ENCODE measurements at places on chromosomes 2 and 18.

- DNase-seq = no peak
These were observed 142.8 kb downstream of the TMEM17 start for GRCh38 chr2:62363166-62363565.

- no peak for DNase-seq
These were observed 69.9 kb upstream of the OTOS start for GRCh38 chr2:240210198-240210965.

- no peak for DNase-seq
These were observed 793 bp downstream of the ZNF236 start for GRCh38 chr18:76823161-76823538.

- DNase-seq = no peak
These were observed 163.8 kb upstream of the CDH20 start for GRCh38 chr18:61169386-61169785.

DNA sequence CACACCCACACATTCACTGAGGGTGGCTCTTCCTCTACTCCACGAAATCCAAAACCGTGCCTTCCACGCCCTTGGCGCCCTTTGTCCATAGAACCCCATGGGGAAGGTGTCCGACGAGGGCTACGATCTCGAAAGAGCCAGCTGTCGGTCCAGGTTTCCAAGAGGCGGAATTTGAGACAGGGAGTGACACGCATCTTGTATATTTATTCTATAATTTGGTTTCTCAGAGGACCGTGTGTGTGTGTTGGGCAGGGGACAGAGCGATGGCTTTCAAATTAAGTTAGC is 726 bp downstream of the C2orf69 start:
- DNase-seq = no peak

GRCh38 chr2:30267161-30267975 is 36.0 kb downstream of the LBH start:
- DNase-seq = no peak

DNA sequence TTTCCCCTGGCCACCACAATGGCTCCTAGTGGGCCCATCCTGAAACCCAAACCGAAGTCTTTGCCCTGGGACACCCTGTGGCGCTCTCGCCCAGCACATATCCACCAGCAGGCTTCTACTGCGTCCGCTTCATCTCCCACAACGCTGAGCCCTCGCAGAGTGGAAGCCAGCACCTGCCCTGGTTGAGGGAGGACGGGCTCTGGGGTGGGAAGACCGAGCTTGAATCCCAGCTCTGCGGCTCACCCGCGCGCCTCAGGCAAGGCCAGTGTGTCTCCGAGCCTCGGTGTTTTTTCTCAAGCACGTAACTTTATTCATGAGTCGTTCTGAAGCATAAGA is 15.6 kb downstream of the KLF11 start:
- no peak for DNase-seq

DNA sequence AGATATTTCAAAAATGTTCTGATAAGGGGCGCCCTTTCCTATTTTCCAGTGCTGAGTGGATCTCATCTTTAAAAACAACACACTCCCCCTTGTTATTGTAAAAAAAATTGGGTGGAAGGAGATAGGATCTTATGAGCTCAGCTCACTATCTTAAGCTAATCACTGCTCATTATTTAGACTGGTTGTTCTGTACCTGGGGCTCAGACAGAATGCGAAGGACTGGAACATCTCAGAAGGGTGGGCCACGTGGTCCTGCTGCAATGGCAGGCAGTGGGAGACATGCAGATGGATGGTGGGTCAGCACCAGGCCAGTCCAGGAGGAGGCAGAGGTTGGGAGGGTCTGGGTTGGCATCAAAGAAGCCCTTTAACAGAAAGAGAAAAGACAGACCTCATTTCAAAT is 48.3 kb upstream of the GPR155 start:
- no peak for DNase-seq

- no peak for DNase-seq
These were observed 44.2 kb downstream of the GLI2 start for GRCh38 chr2:120779781-120780283.

DNA sequence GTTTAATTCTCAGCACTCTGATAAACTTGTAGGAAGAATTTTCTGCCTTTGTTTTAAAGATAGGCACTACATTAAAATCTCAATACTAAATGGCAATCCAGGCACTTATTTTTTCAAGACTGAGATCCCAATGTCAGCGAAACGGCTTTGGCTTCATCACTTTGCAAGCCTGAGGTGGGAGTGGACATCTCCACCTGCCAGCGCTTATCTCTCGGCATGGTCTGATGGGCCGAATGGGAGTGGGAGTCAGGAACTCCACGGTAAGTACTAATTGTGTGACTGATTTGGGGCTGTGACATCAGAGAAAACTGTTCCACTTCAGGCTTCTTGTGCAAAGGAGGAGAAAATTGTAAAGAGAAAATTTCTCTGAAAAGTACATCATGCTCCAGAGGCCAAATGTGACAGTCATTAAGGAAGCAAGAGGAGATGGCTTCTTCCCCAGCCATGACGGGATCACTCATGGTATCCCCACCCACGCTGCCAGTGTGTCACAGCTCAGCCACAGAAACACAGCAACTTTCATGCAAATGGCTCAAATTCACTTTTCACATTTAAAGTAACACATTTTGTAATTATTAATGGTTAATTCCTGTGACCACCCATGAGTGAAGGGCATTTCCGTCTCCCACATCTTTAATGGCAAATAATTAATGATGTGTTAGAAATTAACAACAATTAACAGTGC is 385.5 kb upstream of the HNRNPA3 start:
- no peak for DNase-seq

GRCh38 chr2:154692927-154693326 is 5.6 kb upstream of the KCNJ3 start:
- DNase-seq = no peak

GRCh38 chr2:237184192-237184918 is 98.7 kb downstream of the COPS8 start:
- DNase-seq = peak; percentile 57

DNA sequence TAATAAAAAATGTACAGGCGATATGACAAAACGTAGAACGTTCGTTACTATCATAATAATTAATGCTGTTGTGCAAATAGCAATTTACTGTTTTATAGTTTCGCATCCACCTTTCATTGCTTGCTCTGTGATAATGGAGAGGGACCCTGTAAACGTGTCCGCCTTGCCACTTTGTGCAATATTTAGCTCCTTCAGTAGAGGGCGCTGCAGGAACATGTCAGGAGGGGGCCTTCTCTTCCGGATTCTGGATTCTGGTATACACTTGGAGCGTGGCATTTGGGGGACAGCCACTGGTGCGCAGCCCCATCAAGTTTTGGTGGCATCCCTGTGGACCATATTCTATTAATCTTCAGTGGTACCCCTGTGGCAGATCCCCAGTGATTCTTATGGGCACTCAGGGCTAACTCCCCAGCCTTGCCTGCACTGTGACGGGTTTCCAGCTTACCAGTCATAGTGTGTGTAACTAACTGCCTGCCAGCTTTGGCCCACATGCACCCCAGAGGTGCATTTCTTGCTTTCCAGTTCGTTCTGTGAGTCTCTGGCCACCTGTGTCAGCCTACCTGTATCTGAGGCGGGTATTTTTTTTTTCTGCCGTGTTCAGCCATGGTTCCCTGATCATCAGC is 140.3 kb downstream of the CYRIA start:
- DNase-seq = no peak

- DNase-seq = no peak
These were observed 1.3 kb upstream of the SMAD2 start for GRCh38 chr18:47931718-47932103.

- no peak for DNase-seq
These were observed 3.0 kb upstream of the NMUR1 start for GRCh38 chr2:231533086-231533776.

GRCh38 chr2:21643180-21643579 is 519.4 kb downstream of the TDRD15 start:
- no peak for DNase-seq

Data from fibroblast of gingiva (primary cell).